Ovary (tissue), 10 donors: ENCODE measurements at places on chromosomes 12 and 14. TPM values are rescaled to one million over a fixed set of nuclear protein-coding genes. Genes with fewer than 3 reads are reported as not detected.
A peak's percentile ranks its signal among the peaks of the same experiment; 100 is the strongest.

- no peaks in the 10 kb centered on the region for H3K36me3 ChIP-seq
- no peak overlapping the region for H3K27ac ChIP-seq
- peaks cover 15% of the 10 kb centered on the region for H3K4me1 ChIP-seq
- no peak for DNase-seq
- no peak overlapping the region for H3K4me3 ChIP-seq
- no peaks in the 10 kb centered on the region for H3K27me3 ChIP-seq
Measured at GRCh38 chr14:68364792-68365192, 428.1 kb downstream of the ZFP36L1 start.

DNA sequence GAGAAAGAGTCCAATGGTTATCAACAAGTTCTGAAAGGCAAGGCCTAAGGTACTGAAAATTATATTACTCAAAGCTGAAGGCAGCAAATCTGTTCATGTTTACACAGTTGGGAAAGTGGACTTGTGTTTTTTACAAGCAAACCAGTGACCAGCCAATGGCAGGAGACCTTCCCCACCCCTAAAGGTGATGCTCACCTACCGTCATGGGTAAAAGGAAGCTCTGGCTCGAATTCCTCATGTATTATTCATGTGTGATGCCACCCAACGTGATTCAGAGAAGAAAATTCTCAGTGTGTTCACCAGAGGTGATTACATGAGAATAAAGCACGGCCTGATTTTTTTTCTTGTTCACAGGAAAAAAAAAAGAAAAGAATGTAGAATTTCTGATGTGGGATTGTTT is 1161.2 kb upstream of the SEL1L start:
- no peaks in the 10 kb centered on the region for H3K27me3 ChIP-seq
- no peak overlapping the region for H3K4me3 ChIP-seq
- H3K4me1 ChIP-seq: no peaks in the 10 kb centered on the region
- no peaks in the 10 kb centered on the region for H3K36me3 ChIP-seq
- no peak for DNase-seq

GRCh38 chr14:32938719-32939253 is at the start of gene NPAS3:
TSS of gene NPAS3 (plus strand) at chr14:32938879.
- peaks cover 2% of the 10 kb centered on the region for H3K4me1 ChIP-seq
- no peaks in the 10 kb centered on the region for H3K36me3 ChIP-seq
- no peak for DNase-seq

GRCh38 chr14:77761205-77761931 is 412 bp upstream of the SNW1 start:
- peak overlapping the region; percentile 84 for H3K27ac ChIP-seq
- H3K27me3 ChIP-seq: no peaks in the 10 kb centered on the region
- H3K4me1 ChIP-seq: peaks cover 13% of the 10 kb centered on the region
- no peaks in the 10 kb centered on the region for H3K36me3 ChIP-seq

DNA sequence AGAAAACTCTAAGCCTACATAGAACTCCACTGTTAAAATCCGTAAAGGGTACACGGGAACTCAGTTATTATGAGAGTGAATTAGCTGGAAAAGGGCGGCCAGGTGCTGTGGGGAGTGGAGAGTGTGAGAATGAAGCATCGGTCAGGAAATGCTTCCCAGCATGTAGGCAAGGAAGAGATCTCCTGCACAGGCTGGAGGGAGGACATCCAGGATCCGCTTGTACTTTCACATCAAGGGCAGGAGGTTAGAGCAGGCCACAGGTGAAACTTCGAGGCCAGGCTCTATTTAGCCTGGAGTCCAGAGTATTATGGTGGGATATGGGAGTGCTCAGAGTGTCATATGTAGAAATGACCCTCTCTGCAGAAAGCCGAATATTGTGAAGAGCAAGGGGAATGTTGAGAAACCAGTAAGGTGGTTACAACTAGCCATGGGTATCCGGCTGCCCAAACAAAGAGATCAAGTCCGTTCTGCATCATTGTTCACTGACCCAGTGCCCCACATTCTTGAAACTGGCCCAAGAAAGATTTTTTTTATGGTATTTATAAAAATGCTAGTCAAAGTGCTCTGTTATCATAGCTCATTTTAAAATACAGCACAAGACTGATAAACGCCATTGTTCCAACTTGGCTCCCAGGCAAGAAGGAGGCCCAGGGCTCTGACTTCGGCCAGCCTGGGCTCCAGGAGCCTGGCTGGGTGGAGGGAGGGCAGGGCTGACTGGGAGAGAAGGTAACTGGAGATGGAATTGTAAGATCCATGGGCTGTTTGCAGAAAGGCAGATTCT is 79.4 kb upstream of the HIF1A start:
- H3K4me1 ChIP-seq: peaks cover 5% of the 10 kb centered on the region
- DNase-seq: no peak
- no peak overlapping the region for H3K4me3 ChIP-seq
- no peak overlapping the region for H3K27ac ChIP-seq
- no peaks in the 10 kb centered on the region for H3K36me3 ChIP-seq

- H3K4me3 ChIP-seq: no peak overlapping the region
- DNase-seq: no peak
- H3K4me1 ChIP-seq: no peaks in the 10 kb centered on the region
Measured at GRCh38 chr12:111196532-111196931, 172.4 kb downstream of the PHETA1 start.

- H3K27ac ChIP-seq: no peak overlapping the region
- no peaks in the 10 kb centered on the region for H3K4me1 ChIP-seq
- H3K4me3 ChIP-seq: no peak overlapping the region
- no peak for DNase-seq
- H3K36me3 ChIP-seq: no peaks in the 10 kb centered on the region
Measured at GRCh38 chr12:10082117-10082874, 16.5 kb downstream of the CLEC1A start.

The ALDH1L2 gene
- total RNA-seq: 0.72 TPM

The TROAP gene
- 1.2 TPM for total RNA-seq

The B3GNT4 gene
- total RNA-seq: not detected

The SLC4A8 gene
- 18.5 TPM for total RNA-seq
